HepG2 (cell line): ENCODE measurements at places on chromosomes 6 and 20. TPM values are rescaled to one million over a fixed set of nuclear protein-coding genes. Genes with fewer than 3 reads are reported as not detected.

GRCh38 chr6:169890901-169891300 is 139.5 kb downstream of the ERMARD start:
- no peak for DNase-seq

DNA sequence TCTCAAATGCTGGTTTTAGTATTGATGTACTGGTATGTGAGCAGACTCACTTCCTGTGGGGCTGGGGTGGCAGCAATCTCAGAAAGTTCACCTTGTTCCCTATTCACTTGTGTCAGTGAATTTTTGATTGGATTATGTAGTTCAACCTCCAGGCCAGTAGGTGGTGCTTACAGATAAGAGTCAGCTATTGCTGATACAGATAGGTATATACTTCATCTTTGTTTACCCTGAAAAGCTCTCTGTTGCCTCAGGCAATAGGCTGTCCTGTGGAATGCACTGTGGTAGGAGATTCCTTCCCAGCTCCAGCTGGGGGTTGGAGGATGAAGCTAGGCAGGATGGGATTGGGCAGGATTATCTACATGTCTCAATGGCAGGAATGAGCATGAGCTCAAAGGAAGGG is 851.2 kb upstream of the EYS start:
- peak; percentile 7 for DNase-seq

DNA sequence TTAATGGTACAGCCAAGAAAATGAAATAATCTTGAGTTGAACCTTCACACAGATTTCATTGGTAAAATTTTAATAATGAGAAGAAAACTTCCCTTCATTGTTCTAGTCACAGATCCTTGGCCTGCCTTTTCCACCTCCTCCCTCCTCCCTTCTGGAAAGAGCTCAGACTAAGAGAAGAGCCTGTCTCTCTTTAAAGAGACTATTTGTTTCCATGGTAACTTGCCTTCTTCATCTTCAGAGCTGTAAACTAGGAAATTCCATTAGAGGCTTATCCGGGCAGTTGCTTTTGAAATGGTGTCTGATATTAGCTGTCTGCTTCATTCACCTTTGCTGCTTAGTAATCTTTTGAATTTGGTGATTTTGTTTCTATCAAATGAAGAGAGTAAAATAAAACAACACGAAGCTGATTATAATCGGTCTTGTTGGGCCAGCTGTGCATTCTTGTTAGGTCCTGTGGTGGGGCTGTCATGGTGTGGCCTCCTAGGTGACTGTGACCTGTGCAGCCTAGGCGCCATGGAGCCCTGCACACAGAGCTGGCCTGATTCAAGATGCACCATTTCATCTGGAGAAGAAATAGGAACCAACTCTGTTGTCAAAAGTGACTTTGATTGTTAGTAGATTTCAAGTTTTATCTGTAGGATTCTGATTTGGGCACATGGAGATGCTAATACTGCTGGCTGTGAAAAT is 96.7 kb downstream of the MAP3K7 start:
- no peak for DNase-seq

GRCh38 chr20:20518263-20518662 is 150.4 kb downstream of the INSM1 start:
- DNase-seq, result no peak

DNA sequence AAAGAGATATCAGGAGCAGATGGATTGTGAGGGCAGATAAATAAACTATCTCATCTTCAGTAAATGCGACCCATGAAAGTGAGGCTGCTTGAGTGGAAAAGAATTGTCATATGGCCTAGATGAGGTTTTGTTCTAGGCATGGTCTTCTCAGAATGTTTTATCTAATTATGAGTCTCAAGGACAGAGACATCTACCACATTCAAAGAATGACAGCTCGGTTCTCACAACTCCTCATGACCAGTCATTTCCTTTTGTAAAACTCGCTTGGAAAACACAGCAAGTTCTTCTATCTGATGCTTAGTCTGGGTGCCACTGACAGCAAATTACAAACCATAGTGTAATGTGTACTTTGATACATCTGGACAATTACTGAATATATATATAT is 140.5 kb downstream of the CCDC170 start:
- DNase-seq, result no peak

DNA sequence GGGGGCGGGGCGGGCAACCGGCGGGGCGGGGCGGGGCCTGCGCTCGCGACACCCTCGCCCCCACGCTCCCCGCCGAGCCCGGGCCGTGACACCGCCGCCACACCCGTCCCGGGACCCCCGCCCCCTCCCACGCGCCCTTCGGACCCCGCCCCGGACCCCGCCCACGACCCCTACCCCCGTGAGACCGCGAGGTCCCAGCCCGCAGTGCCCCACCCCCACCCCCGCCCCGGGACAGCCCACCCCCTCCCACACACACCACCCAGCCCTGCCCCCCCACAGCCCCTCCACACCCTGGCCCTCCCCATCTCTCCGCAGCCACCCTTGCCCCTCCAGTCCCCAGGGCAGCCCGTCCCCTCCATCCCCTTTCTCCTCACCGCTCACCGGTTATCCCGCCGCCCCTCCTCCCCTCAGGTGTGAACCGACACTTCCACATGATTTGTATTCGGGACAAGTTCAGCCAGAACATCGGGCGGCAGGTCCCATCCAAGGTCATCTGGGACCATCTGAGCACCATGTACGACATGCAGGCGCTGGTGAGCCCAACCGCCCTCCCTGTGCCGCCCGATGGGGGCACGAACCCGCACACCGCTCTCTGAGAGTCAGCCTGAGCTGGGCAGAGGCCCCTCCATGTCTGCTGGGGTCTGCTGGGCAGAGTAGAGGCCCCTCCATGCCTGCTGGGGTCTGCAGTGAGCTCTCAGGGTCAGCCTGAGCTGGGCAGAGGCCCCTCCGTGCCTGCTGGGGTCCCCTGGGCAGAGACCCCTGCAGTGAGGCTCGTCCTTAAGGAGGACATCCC is 622 bp downstream of the MRGBP start:
- DNase-seq, result no peak

GRCh38 chr6:38131527-38131965 is 312.0 kb downstream of the ZFAND3 start:
- DNase-seq, result no peak

HDGFL1 gene
- total RNA-seq, result not detected in 2 replicates
